HS-27A (cell line): ENCODE measurements at places on chromosomes 13 and 19.

DNA sequence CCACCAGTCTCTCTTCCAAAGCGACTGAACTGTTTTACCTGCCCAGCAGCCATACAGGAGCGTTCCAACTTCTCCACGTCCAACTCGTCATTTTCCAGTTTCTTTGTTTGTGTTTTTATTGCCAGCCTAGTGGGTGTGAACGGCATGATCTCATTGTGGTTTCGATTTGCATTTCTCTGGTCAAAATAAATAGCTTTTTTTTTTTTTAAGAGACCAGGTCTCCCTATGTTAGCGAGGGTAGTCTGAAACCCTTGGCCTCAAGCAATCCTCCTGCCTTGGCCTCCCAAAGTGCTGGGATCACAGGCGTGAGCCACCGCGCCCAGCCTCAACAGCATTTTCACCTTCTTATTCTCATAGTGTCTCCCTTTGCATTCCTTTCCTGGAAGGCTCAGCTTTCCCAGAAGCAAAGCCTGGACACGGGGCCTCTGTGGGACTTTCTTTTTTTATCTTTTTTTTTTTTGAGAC lies 4.2 kb upstream of the JSRP1 start:
- no peak for DNase-seq

DNA sequence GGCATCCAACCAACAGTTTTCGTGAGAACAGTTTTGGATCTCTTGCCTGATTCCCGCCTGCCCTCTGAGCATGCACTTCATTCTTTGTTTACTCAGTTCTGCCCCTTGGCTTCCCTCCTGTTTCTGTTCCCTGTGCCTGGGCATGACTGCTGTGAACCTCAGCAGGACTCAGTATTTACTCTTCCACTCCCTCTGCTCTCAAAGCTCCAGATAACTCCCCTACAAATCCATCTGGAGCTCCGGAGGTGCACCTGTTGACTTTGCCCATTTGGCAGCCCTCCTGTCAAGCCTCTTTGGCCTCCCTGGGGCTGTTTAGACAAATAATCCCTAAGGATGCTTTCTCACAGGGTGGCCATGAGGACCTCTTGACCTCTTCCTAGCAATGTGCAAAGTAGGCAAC lies 34.2 kb upstream of the ARGLU1 start:
- no peak for DNase-seq

DNA sequence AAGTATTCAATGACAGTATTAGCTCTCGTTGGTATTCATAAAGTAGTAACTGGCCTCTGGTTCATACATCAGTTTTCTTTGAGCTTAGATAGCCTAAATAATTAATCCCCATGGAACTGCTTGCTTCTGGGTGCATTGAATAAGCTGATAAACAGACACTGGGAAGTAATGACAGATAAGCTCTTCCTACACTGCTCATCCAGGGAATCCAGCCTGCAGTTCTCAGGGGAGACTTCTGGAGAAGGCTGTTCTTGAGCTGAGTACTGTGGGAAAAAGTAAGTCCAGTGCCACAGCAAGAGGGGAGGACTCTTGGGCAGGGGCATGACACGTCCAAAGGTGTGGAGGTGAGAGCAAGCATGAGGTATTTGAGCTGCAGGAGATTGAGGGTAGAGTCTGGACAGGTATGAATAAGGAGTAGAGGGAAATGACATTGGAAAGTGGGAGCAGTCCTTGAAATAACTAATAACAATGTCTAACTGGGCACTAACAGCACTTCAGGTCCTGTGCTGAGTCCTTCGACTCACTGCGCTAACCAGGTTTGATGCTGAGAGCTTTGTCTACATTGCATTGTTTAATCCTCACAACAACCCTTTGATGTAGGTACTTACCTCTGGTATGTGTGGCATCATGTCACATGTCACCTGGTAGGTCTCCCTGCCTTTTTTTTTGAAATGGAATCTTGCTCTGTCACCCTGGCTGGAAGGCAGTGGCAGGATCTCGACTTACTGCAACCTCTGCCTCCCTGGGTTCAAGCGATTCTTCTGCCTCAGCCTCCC lies 7.2 kb downstream of the GARRE1 start:
- DNase-seq: no peak

DNA sequence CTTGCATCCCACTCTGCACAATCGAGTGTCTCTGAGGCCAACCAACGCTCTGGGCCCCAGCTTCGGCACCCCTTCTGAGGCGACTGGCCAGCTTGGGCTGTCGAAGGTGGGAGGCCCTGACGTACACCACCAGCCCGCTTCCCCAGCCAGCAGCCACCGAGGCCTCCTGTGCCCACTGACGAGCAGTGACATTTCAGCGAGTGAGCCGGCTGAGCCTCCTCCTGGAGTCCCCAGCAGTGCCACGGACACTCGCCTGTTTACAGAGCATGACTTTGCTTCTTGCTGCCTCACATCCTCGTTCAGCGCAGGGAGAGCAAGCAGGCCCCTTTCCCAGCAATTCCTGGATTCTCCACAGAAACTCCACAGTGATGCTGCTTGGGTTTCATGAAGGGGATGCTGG lies 240.2 kb upstream of the MAB21L1 start:
- DNase-seq: no peak

DNA sequence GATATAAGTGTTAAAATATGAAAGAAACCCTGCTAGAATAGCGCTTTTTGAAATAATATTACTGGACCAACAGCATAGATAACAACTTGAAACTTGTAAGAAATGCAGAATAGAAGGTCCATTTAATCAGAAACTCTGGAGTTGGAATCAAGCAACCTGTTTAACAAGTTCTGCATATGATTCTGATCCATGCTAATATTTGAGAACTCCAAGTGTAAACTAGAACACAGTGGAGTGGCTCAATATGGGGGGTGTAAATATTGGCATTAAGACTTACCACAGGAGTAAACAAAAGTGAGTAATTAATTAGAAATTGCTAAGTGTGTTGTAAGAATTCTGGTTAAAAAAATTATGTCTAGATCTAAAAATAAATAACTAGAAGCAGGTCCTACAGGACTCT lies 151.2 kb downstream of the SLITRK1 start:
- DNase-seq: no peak

- no peak for DNase-seq
Measured at GRCh38 chr13:90613076-90613795, 734.3 kb upstream of the MIR17HG start.

- DNase-seq: no peak
Measured at GRCh38 chr13:63005625-63006024, 1590.0 kb upstream of the PCDH20 start.
